ENCODE measurements at places on chromosomes 1 and 21. TPM values are rescaled to one million over a fixed set of nuclear protein-coding genes. Genes with fewer than 3 reads are reported as not detected.

Gene PIGR
- total RNA-seq: not detected

Gene CD48
- 387 TPM for total RNA-seq

Gene LAMC2
- total RNA-seq: not detected

Gene KCNK2
- total RNA-seq: not detected

- DNase-seq: no peak
Observed at GRCh38 chr1:54904476-54905048, 17.6 kb upstream of the DHCR24 start.

DNA sequence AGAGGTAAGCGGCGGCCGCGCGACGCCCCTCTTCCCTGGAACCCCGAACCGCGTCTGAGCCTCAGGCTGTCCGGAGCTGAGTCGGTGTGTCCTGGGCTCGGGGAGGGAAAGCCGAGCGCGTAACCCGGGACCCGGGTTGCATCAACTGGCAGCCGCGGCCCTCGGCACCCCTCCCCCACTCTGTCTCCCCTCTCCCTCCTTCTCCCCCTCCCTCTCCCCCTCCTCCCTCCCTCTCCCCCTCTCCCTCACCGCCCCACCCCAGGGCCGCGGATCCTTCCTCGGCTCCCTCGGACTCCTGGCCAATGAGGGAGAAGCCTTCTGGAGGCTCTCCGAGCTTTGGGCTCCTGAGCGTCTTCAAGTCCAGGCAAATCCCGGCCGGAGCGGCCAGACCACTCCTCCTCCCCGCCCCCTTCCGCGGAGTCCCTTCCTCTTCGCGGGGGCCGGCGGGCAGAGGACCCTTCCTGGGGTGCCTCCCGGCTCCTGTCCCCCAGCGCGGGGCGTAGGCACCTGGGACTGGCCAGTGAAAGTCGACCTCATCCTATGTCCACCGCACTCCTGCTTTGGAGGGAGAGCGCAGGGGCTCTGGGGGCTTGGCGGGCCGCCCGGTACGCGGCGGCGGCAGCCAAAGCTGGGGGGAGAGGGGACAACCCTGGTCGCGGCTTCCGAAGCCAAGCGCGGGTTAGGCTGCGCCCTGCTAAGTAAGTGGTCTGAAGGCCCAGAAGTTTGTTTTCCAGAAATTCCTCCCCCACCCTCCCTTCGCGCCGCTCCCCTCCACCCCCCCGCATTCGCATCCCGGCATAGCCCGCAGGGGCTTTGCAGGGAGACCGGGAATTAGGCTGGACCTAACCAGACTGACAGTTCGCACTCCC lies 850 bp downstream of the SESN2 start:
- no peak for DNase-seq

DNA sequence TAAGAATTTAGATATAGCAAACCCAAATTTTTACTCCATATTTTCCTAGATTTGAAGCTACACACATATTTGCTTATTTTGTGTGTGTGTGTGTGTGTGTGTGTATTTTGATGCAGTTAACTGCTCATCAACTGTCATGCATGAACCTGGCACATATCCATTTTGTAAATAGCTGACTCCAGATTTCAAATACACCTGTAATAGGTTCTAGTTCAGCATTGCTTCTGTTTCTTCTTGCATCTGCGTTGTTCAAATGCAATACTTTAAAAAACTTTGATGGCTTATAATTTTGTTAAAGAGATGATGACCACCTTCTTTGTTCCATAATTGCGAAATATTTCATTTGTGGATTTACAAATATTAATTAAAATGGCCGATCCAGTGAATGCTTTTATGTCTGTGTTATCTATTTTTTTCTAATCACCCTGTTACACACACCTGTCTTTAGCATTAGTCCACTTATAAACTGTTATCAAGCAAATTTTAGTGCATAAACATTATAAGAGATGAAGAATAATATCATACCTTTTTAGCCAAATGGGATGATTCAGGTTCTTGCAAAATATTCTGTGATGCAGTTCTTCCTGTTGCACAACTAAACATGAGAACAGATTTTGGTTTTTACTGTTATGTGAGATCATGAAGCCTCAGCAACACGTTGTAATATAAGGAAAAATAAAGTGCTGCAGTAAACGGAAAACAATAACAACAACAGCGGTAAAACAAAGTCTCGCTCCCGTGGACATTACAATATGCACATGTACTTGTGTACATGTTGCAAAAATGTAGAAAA lies 12.7 kb upstream of the S100A11 start:
- DNase-seq: no peak

- no peak for DNase-seq
Observed at GRCh38 chr1:20593756-20594155, 4.9 kb downstream of the CDA start.

- no peak for DNase-seq
Observed at GRCh38 chr1:232610192-232610901, 19.6 kb downstream of the SIPA1L2 start.

- no peak for DNase-seq
Observed at GRCh38 chr1:53125623-53126360, 16.6 kb downstream of the SLC1A7 start.

DNA sequence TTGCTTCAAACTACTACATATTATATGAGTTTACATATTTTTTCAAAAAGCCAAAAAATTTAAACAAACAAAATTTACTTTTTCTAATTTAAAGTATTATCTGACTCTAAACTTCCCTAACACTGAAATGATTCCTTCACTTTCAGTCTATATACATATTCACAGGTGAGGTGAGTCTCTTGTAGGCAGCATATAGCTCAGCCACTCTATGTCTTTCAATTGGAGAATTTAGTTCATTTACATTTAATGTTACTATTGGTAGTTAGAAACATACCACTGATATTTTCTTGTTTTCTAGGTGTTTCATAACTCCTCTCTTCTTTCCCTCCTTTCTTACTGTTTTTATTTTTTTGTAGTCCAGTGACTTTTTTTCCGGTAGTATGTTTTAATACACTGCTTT lies 387.1 kb downstream of the MRPL39 start:
- no peak for DNase-seq

GRCh38 chr1:3273447-3273846 lies 181.0 kb upstream of the ARHGEF16 start:
- DNase-seq: no peak

- DNase-seq: no peak
Observed at GRCh38 chr1:223175633-223176032, 32.6 kb upstream of the TLR5 start.

DNA sequence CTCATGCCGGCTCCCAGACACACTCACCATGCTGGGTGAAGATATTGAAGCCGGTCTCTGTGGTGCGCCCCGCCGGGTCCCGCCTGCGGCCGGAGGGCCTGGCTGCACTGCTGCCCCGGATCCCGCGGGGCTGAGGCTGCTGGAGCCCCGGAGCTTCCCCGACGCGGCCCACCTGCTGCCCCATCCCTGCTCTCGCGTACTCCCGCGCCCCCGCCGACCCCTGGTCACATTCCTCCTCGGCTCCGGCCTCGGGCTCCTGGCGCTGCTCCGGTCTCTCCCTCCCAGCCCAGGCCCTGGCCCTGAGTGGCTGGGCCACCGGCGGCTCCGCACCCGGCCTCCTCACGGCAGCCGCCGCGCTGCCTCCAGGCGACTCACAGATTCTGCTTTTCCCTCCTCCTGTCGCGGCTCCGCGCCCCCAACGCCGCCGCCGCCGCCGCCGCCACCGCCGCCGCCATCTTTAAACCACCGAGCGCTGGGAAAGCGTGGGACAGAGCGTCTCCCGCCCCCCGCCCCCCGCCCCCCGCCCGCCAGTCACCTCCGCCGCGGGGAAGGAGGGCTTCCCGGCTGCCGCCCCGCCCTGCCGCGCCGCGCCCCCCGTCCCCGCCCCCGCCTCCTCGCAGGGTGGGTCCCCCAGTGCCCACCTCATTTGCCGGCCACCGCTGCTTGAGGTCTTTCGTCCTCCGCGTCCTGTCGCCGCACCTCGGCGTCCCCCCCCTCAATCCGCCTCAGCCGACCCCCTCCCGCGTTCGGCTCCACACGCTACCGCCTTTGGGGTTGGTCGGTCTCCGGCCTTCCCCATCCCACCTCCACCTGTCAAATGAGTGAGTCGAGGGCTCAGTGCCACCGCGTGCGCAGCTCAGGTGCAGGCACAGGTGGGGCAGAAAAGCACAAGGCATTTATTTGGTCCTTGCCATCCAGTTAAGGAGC lies at the start of gene ABL2:
Gene ABL2, minus strand, starts transcription at position 464 of the 927 bp plus-strand sequence. Its CDS starts 280 bp downstream, at position 184.
- DNase-seq: peak; percentile 55

GRCh38 chr1:48248356-48248755 lies 25.8 kb downstream of the SLC5A9 start:
- DNase-seq: no peak

Measured in T-helper 17 cell (primary cell).